ENCODE measurements at places on chromosomes 1 and 21.

DNA sequence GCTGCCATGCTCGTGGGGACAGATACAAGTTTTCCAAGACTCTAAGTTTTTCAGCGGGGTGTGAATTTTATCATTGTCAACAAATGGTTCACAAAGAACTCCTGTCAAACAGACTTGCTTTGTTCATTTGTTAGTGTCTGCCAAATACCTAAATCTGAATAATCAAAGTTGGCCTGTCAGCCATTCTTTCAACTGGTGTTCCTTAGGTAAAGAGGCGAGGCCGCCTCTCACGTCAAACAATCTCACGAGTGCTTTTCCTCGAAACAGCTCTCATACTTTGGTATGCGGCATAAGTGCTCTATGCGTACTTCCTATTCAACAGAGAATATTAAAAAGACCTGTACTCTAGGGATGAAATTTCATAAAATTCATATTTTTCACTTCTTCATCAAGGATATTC, 51.4 kb upstream of the KANK4 start:
- DNase-seq: no peak

DNA sequence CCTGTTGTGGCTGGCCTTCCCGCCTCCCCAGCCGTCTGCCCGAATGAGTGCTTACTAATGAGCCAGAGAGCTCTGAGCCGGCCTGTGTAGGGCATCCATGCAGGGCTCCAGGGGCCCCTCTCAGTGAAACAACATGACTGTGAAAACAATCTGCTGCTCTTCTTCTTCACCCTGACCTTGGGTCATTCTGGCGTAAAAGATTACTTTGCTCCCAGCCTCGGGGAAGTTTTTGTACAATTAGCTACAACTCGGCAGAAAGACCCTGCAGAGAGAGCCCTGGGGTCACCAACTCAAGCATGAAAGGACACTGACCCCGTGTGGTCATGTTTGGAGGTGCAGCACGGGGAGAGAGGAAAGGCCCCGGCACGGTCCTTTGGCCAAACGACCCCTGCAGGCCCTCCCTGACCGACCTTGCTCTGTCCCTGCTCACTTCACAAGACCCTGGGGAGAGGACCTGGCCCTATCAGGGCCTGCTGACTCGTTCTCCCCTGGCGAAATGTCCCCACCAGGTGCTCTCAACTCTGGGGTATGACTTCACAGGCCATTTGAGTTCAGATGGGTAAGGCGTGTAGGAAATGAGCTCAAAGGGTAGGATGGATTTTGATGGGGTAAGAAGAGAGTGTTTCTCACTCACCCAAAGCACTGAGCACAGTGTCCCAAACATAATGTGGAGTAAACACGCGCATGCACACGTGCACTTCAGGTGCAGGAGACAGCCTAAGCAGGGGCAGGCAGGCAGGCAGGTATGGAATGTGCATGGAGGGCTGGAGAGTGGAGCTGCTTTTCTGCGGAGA, 22.9 kb upstream of the FAM20B start:
- peak; percentile 67 for DNase-seq

GRCh38 chr1:69911301-69911801, 294.0 kb downstream of the LRRC40 start:
- DNase-seq: no peak

DNA sequence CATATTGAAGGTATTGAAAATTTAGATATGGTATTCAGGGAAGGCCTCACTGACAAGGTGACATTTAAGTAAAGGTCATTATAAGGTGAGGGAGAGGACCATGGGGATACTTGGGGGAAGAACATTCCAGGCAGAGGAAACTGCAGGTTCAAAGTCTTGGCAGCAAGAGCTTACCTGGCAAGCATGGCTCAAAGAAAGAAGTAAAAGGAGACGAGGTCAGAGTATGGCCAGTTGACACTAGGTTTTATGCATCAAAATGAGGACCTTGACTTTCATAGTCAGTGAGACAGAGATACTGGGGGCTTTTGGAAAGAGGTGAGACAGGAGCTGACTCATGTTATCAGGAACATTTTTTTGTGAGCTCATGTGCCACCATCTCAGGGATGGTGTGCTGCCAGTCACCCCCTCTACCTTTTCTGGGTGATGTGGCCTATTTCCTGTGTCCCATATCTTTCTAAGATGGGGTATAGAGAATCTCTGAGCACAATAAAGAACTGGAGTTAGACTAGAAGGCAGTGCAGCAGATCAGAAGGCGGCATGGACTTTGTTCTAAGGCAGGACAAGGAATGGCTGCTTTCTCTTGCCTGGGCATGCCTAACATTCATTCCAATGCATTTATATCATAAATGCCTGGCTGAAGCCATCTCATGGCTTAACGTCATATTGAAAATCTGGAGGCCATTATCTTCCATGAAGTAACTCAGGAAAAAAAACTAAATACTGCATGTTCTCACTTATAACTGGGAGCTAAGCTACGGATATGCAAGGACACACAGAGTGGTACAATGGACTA, 406.7 kb downstream of the NTNG1 start:
- no peak for DNase-seq

- no peak for DNase-seq
These were observed 408.4 kb downstream of the NTNG1 start for GRCh38 chr1:107549152-107549810.

DNA sequence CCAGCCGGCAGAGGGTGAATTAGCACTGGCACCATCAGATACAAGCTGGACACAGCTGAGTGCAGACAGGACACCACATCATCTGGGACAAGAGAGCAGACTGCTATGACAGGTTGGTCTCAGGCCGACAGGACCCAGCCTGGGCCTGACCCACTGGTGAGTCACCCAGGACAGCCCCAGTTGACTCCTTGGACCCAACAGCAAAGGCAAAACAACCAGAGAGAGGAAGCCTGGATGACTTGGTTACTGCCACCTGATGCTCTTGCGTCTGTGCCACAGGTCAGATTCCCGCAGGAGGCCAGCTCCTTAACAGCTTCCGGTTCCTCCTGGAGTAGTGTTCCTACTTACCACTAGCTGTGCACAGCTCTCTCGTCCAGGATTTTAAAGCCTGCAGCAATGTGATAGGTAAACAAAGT, 18.5 kb downstream of the CCN1 start:
- DNase-seq: no peak

DNA sequence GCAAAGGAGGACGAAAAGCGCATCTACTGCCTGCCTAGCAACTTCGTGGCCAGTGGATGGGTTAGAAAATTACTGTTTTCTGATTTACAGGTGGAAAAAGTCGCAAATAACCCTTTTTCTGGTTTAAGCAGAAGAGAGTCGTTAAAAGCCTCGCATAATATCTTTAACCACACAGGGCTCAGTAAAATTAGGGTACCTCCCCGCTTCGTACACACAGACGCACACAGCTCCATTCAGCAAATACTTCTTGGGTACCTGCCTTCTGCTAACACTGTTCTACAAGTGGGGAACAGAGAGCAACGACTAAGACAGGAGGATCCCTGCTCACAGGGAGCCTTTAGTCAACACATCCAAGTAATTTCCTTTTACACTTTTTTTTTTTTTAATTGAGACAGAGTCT, 704 bp downstream of the ALG6 start:
- no peak for DNase-seq

DNA sequence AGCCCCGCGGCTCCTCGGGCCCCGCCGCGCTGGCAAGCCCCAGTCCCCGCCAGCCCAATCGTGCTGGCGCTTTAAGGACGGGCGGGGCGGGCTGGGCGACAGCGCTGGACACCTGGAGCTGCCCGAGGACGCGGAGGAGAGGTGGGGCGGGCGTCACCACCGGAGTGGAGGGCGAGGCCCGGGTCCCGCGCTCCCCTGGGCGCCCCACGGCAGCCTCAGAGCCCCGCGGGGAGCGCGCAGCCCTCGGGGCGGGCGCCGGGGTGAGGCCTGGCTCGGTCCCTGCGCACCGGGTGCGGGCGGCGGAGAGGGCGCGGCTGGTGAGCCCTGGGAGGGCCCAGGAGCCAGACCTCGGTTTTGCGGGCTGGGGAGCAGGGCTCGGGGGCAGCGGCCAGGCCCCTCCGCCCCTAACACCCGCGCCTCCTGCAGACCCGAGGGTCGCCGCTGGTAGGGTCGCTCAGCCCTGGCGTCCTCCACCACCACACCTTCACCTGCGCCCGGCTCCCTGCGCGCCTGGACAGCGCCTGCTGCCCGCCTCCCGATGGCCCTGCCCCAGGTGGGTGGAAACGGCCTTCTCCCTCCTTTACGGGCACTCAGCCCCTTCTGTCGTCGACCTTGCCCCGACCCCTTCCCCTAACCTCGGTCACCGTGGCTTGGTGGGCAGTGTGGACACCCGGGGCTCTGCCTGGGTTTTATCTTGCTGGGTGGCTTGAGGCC, at the start of gene TMEM61:
TSS of gene TMEM61 (plus strand) at position 101 of the 714 bp plus-strand sequence. CDS start at position 539, 438 bp downstream.
- DNase-seq: no peak

DNA sequence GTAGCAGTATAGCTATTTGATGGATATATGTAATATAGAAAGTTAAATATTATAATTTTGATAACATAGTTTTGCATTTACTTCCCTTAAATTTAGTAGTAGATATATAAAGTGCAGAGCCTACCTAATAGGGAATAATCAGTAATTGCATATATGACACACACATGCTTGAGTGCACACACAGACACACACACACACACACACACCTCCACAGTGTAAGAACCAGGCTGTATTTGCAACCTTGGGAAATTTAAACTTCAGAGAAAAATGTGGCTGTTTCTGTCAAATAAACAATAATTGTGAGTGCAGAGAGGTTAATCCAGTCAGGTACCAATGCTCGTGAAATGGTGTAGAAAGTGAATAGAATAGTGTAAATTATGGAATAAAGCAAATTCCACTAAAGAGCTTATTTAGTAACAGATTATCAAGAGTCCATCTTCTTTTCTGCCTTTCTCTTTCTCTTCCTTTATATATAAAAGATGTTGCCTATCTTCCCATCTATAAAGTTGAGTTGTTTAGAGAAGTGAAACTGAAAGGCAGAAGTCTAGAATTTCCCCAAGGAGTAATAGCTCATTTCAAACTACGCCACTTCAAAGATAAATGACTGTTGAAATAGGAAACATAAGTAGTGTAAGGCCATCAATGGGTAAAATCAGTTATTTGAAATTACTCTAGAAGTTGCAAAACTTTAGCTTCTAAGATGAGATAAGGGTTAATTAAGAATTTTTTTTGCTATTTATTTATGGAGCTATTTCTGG, 273.7 kb downstream of the SRGAP2C start:
- DNase-seq: no peak

GRCh38 chr1:78032996-78033796, 12.6 kb upstream of the GIPC2 start:
- no peak for DNase-seq

DNA sequence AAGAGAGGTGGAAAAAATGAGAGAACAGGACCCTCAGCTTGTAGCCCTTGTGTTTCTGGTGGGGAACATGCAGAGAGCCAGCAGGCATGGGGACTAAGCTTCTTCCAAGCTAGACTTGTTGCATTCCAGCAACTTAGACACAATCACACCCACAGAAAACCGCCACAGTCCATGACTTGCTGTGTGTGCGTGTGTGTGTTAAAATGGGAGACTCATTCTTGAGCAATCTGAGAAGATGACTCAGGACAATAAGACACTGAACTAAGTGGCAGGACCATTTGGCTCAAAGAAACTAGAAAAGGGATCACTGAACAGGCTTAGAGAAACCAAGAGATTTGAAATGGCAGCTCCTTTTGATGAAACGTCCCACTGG, 78.0 kb downstream of the HLX start:
- no peak for DNase-seq

GRCh38 chr1:183285746-183286145, 99.7 kb downstream of the LAMC2 start:
- no peak for DNase-seq

GRCh38 chr1:27599605-27600497, 4.1 kb downstream of the AHDC1 start:
- no peak for DNase-seq

DNA sequence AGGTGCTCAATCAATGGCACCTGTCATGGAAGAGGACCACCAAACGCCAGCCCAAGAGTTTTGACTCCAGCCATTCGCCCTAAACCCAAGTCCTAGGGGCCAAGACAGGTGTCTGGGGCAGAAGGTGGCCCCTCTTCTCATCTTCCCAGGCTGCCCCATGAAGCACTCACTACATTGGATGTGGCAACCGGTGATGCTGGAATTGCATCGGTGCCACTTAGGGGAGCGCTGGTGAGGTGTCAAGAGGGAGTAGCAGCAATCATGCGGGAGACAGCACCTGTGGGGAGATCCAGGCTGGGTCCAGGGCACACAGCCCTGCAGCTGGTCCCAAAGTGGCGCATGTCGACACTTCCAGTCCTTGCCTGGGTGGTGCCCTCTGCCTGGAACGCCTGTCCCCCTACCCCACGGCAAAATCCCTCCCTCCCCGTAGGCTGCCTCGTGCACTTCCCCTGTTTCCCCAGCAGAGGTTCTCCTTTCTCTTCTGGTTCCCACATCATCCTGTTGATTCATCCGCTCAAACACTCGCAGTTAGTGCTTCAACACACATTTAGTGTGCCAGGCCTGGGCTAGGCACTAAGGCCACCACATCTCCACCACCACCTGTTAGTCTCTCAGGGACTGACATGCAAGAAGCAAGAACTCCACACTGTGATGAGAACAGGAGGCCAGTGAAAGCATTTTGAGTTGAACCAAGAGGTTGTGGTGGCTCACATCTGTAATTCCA, 18.5 kb downstream of the PLA2G2D start:
- DNase-seq: no peak

DNA sequence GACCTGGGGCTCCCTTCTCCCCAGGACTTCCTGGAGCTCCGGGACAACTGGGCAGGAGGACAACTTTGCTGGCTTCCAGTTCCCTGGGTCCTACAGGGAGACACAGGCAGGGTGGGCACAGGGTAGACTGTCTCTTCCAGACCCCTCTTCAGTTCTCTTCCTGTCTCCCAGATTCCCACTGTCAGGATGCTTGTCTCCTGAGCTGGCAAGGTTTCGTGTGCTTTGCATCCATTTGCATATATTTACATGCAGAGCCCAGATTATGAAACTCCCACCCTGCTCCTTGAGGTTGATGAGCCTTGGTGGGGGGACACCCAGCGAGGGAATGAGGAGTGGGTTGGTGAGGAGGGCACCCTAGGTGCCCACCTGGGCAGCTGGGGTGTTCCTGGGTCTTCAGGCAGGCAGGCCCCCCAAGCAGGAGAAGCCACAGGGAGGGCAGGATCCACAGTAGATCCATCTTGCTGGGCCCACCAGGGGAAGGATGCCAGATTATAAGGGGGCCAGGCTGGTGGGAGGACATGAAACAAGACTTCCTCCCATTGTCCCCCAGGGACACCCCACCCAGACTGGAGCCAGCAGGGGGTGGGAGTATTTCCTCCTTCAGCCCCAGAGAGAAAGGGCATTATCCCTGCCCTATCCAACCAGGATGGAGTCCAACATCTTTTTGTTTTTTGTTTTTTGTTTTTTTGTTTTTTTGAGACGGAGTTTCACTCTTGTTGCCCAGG, at the start of gene FCN3:
TSS of gene FCN3 (minus strand) at position 463 of the 725 bp plus-strand sequence. CDS start at position 457, 6 bp downstream.
- DNase-seq: no peak

- DNase-seq: no peak
These were observed 16.0 kb upstream of the ARHGEF10L start for GRCh38 chr1:17523321-17524041.

All from stimulated activated CD4-positive, alpha-beta T cell treated with anti-CD3 and anti-CD28 coated beads, Interleukin-1b, Interleukin-23, amount 100 ng/mL, for 4 hours (primary cell).